ENCODE measurements at places on chromosomes 4 and X.

GRCh38 chr4:8849266-8850073, 22.2 kb downstream of the HMX1 start:
- H3K4me3 ChIP-seq, result no peak overlapping the region
- no peak overlapping the region for H3K27ac ChIP-seq
- DNase-seq, result no peak
- peaks cover 9% of the 10 kb centered on the region for H3K27me3 ChIP-seq
- H3K4me1 ChIP-seq, result no peaks in the 10 kb centered on the region

DNA sequence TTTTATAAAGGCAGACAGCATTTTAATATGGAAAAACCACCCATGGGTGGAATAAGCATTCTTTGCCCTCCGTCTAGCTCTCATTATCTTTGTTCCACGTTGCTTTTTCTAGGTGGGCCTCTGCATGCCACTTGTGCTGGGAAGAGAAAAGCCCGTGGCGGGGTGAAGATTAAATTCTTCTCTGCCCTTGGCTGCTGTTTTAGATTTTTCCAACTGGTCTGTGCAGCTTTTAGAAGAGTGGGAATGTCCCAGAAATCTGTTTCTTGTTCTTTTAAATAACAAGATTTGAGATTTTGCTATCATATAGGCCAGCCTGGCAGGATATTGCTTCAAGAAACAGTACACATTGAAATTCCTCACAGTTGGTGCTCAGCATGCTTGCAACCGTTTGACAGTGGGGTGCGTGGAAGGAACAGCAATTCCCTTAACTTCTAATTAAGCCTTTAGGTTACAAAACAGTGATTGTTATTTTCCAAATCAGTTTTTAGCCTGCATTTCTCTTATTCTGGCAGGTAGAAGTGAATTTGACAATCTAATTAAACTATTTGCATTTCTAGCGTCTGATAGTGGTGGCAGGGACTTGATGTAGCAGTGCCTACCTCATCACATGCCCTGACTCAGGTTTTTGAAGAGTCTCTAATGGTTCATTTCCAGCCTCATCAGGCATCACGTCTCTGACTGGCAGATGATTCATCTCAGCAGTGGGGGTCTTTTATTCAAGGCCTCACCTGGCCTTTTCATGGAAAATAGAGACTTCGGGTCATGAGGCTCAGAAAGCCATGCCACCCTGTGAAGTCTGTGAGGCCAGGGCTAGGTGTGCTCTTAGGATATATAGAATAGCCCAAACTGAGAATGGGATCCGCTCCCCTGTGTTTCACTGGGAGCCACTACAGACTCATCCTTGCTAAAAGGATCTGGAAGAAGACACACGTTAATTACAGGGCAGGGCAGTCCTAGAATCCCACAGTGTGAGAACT, 50.8 kb downstream of the PPEF1 start:
- no peaks in the 10 kb centered on the region for H3K4me1 ChIP-seq
- no peak overlapping the region for H3K4me3 ChIP-seq
- H3K27ac ChIP-seq, result no peak overlapping the region
- no peak for DNase-seq
- no peaks in the 10 kb centered on the region for H3K27me3 ChIP-seq

- H3K36me3 ChIP-seq, result no peaks in the 10 kb centered on the region
- no peak overlapping the region for H3K27ac ChIP-seq
- no peak for DNase-seq
- H3K4me3 ChIP-seq, result no peak overlapping the region
- H3K4me1 ChIP-seq, result no peaks in the 10 kb centered on the region
- no peaks in the 10 kb centered on the region for H3K27me3 ChIP-seq
Observed at GRCh38 chr4:123802933-123803332, 406.3 kb downstream of the SPRY1 start.

DNA sequence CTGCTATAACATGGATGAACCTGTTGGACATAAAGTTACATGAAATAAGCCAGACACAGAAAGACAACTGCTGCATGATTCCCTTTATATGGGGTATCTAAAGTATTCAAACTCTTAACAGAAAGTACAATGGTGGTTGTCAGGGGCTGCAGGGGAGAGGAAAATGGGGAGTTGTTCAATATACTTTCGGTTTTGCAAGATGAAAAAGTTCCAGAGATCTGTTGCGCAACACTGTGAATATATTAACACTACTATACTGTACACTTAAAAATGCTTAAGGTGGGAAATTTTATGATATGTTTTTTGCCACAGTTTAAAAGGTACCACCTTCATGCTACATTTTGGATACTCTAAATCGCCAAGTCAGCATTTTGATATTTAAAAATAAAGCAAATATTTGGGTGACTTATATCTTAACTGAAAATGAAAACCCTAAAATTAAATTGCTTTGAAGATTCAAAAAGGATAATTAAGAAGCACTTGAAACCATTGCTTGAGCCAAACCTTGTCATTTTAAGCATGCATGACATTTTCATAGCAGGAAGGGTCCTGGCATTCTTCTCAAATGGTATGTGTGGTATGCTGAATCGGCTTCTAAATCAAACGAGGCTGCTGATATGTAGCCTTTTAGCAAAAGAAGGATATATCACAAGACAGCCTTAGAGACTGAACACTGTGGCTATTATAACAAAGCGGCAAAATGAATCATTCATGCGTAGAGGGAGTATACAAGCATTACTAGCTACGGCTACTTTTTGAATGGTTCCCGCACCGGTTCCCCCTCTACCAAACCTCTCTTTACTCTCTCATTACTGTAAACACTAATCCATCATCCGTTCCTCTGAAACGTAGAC, 607.1 kb upstream of the DIPK2B start:
- H3K27ac ChIP-seq, result peak overlapping the region; percentile 95
- H3K4me1 ChIP-seq, result peaks cover 86% of the 10 kb centered on the region
- no peaks in the 10 kb centered on the region for H3K27me3 ChIP-seq
- peaks cover 34% of the 10 kb centered on the region for H3K36me3 ChIP-seq
- H3K4me3 ChIP-seq, result peak overlapping the region; percentile 64
- peak; percentile 47 for DNase-seq

DNA sequence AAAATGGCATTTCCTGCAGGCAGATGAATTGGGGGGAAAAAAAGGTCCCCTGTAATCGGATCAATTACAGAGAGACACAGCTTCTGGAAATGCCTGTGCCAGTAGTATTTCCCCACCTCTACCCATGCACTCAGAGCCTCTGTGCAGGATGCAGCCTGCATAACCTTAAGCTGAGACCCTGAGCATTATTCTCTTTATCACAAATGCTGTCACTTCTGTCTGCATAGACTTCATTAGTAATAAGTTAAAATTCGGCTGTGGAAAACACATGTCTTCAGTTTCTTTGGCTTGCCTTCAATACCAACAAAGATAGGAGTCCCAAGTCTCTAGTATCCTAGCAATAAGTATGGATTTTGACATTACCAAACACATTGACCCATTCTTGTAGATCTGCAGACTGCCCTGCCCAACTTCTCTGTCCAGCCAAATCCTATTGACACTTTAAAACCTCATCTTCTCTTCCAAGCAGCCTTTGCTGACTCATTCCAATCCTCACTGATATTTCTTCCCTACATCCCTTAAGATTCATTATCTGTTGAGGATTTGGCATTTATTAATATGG, 70.8 kb downstream of the LUZP4 start:
- no peak for DNase-seq
- H3K4me3 ChIP-seq, result no peak overlapping the region
- H3K36me3 ChIP-seq, result no peaks in the 10 kb centered on the region
- H3K27me3 ChIP-seq, result no peaks in the 10 kb centered on the region

All from activated CD4-positive, alpha-beta memory T cell treated with anti-CD3 and anti-CD28 coated beads for 36 hours (primary cell).